Stimulated activated CD8-positive, alpha-beta memory T cell treated with anti-CD3 and anti-CD28 coated beads, Interleukin-4, amount 100 ng/mL, for 24 hours (primary cell): ENCODE measurements at places on chromosomes 7 and 10.

DNA sequence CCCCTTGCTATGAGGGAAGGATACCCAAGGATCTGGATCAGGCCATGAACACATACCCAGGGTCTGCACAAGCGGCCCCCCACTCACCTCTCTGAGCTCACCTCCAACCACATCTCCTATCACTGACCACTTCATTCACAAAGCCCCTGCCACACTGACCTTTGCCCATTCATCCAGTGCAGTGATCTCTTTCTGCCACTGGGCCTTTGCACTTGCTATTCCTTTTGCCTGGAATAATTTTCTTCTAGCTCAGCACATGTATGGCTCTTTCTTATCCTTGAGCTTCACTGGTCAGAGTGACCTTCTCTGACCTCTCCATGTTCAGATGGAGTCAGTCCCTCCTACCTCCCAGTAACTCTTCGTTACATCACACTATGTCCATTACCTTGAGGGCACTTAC, 48.3 kb downstream of the ADRA2A start:
- no peak for DNase-seq

- DNase-seq = no peak
Measured at GRCh38 chr7:101119876-101120275, 7.0 kb upstream of the SERPINE1 start.

- peak; percentile 52 for DNase-seq
Measured at GRCh38 chr7:44914992-44915607, 29.8 kb upstream of the PURB start.

- no peak for DNase-seq
Measured at GRCh38 chr10:33494694-33495265, 160.3 kb upstream of the NRP1 start.

DNA sequence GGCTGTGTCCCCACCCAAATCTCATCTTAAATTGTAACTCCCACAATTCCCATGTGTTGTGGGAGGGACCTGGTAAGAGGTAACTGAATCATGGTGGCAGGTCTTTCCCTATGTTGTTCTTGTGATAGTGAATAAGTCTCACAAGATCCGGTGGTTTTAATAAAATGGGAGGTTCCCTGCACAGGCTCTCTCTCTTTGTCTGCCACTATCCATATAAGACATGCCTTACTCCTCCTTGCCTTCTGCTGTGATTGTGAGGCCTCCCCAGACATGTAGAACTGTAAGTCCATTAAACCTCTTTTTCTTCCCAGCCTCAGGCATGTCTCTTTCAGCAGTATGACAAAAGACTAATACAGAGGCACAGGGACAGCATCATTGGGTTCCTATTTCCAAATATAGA, 381.2 kb downstream of the SFMBT2 start:
- no peak for DNase-seq

- peak; percentile 9 for DNase-seq
Measured at GRCh38 chr10:133230387-133231195, 574 bp downstream of the UTF1 start.

DNA sequence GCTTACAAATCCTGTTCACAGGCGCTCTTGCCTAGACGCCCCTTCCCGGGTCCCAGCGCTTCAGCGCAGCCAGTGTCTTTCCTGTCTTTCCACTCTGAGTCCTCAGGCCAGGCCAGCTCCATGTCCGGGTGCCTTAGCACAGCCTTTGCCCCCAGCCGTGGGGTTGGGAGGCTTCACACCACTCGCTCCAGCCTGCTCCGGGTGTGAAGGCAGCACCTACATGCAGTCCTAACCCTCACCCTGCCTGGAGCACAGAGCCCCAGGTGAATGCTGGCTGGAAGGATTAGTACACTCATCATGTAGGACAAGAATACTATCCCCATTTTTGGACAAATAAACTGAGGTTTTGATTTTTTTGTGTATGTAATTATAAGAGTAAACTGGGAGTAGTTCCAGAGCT, 81.7 kb upstream of the TMEM72 start:
- DNase-seq = no peak

DNA sequence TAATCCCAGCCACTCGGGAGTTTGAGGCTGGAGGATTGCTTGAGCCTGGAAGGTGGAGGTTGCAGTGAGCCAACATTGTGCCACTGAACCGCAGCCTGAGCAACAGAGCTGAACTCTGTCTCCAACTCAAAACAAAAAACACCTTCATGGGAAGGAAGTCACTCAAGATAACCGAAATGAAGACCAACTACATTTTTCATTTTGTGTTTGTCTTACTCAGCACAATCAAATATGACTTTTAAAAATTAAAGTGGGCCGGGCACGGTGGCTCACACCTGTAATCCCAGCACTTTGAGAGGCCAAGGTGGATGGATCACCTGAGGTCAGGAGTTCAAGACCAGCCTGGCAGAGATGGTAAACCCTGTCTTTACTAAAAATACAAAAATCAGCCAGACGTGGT, 40.0 kb downstream of the CREM start:
- no peak for DNase-seq

- no peak for DNase-seq
Measured at GRCh38 chr7:50648570-50649169, 83.5 kb upstream of the DDC start.

GRCh38 chr7:115682507-115682906, 348.1 kb downstream of the TFEC start:
- DNase-seq = no peak

DNA sequence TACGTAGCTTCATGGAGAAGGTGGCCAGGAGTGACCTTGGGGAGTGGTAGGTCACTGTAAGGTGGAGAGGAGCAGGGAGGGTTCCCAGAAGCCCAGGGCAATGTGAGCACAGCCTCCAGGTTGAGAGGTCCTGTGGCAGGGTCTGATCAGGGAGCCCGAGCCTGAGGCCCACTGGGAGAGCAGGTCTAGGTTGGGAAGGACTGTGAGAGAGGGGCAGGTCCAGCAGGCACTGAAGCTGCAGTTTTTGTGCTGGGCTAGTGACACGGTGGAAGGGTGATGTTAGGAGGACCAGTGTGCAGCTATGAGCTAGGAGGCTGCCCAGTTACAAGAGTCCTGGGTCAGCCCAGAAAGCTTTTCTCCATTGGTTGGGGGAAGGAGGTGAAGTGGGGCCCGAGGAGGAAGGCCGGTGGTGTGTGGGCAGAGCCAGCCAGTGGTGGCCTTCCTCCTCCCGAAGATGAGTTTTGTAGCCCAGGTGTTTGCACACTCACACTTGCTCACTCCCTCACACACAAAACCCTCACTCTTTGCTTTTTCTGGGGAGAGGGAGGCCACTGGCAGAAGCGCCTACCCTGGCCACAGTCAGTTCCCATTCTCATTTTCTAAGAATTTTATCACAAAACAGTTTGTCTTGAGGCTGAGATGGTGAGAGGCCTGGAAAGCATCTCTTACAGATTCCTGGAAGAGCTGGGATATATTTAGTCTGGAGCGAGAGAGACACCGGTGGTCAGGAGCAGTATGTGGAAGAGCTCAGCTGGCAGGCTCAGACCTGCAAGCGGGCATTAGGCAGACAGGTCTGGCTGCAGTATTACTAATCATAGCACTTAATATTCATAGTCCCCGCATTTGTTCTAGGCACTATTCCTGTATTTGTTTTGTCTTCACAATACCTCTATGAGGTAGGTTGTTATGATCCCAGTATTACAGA, 57.1 kb downstream of the ZNF467 start:
- no peak for DNase-seq
